ENCODE measurements at places on chromosomes 5 and 9.

DNA sequence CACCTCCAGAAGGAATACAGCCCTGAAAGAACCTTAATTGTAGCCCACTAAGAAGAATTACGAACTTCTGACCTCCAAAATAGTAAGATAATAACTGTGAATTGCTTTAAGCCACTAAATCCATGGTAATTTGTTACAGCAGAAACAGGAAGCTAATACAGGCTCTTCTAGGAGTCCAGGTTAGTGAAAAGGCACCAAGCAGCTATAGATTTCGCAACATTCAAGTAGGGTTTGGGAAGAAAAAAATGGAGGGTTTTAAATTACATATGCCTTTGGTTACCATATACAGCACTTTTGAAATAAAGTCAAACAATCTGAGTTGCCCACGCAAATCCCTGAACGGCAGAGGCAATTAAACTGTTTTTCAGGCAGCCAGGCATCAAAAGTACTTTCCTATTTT is 1.7 kb upstream of the ACTL7A start:
- peak; percentile 13 for DNase-seq

GRCh38 chr5:137700282-137700680 is 35.6 kb downstream of the KLHL3 start:
- DNase-seq = no peak

DNA sequence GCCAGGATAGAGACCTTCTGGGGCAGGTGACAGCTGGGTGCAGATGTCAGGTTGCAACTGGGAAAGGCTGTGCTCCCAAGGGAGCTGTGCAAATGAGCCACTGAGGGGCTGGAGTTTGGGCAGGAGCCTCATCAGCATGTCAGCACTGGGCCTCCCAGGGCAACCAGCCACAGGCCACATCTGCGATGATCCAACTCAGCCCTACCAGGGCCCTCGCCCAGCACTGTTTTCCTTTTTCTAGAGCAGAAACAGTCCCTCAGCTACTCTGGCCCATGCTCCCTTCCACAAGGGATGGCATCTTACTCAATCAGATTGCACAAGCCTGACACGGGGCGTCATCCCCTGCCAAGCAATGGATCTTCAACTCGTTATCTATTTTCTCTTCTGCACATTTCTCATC is 24.8 kb downstream of the NIPAL4 start:
- peak; percentile 26 for DNase-seq

DNA sequence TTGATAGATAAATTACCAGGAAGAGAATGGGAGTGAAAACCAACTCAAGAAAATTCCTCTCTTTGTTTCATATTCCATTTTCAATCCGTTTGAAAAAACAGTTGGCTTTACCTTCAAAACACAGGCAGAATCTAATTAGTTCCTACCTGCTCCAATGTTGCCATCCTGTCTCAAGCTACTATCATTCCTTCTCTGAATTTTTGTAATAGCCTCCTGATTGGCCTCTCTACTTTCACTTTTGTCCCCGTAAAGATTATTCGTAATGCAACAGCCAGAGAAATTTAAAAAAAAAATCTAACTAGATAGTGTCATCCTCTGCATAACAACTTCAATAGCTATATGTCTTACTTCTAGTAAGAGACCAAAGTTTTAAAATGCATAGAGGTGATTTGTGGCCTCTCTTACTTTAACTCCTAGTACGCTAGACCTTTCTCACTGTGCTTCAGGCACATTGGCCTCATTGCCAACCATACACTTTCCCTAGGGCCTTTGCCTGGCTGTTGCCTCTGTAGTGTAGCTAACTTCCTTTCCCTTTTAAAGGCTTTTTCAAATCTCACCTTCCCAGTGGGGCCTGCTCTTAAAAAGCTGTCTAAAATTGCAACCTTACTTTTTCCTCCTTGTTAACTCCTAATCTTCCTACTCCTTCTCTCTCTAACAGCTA is 311.3 kb upstream of the GRIN3A start:
- peak; percentile 82 for DNase-seq

DNA sequence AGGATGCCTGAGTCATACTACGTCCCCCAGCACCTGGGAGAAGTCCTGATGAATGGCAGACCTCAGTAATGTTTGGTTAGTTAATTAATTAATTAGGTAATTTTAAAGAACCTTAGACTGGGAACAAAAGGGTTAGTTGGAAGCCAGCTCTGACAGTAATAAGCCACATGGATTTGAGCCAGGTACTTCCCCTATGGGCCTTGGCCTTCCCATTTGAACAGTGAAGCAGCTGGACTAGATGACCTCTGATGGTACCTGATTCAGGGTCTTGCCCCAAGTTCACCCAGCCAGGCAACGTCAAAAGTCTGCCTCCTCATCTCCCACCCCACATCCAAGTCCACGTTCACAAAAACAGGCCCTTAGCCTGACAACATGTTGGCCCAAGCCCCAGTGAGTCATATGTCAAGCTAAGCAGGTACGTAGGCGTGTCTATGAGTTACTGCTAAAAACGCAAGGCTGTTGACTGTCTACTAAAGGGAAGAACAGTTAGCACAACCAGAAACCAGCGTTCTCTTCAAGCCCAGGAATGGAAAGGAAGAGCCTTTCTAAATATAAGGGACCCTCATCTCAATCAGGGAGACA is 303.2 kb downstream of the ACTL7B start:
- no peak for DNase-seq

DNA sequence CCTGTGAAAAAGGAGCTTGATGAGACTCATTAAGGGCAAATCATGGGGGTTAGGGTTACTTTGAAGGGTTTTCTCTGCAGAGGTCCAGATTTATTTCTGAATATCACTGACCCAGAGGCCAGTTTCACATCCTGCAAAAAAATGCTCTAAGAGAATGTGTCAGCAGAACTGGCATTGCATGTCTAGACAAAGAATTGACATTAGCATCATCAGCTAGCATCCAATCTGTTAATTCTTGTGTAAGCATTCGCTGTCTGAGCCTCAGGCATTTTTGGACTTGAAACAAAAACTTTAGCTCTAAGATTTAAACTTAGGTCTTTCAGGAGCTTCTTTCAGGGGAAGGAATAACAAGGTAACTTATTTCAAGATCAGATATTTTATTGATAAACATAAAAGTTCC is 187.9 kb upstream of the ELL2 start:
- no peak for DNase-seq

GRCh38 chr5:27810458-27810857 is 772.1 kb upstream of the CDH9 start:
- no peak for DNase-seq

- no peak for DNase-seq
Measured at GRCh38 chr9:86945728-86946200, 1.5 kb downstream of the GAS1 start.

GRCh38 chr5:37717613-37718431 is 122.0 kb downstream of the GDNF start:
- DNase-seq = no peak

GRCh38 chr9:29422438-29422837 is 1849.2 kb upstream of the C9orf72 start:
- peak; percentile 93 for DNase-seq

- no peak for DNase-seq
Measured at GRCh38 chr9:8604201-8604600, 804.6 kb upstream of the DMAC1 start.

DNA sequence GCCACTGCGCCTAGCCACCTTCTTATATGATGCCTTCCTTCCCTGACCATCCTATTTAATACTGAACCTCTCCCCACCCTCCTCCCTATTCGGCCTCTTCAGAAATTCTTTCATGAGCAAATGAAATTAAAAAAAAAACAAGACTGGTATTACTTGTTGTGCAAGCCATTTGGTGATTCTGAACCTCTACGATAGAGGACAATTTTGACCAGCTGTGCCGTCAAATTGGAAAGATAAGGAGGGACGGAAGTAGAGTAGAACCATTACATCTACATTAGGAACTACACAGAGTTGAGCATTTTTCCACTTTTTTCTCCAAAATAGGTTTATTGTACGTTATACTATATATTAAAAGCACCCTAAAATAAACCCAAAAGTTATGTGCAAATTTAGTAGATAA is 2.9 kb downstream of the DHX29 start:
- DNase-seq = peak; percentile 76

DNA sequence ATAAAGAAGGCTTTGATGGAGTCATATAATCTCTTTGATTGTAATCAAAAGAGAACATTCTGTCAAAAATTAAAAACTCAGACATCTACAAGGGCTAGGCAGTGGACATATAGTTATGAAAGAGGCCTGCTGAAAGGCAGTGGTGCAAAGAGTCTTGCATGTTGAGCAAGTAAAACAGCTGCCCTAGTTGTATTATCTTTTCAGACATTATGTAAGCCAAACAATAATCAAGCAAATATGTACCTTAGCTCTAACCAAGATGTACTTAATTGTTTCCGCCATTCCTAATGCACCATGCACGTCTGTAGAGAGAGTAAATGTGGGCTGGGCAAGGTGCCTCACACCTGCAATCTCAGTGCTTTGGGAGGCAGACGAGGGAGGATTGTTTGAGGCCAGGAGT is 14.3 kb downstream of the GAPT start:
- DNase-seq = no peak

DNA sequence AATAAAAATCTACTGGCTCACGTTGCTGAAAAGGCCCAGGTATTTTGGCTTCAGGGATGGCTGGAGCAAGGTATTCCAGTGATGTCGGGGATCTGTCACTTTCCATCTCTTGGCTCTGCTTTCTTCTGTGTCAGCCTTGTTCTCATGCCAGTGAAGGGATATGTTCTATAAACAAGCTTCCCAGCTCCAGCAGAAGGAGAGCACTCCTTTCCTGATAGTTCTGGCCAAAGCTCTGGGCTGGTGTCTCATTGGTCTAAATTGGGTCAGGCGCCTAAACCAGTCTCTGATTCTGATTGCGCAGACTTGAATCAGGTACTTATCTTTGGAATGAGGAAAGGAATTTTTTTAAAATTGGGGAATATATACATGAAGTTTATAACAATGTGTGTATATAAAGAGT is 5.1 kb downstream of the SNX30 start:
- no peak for DNase-seq

GRCh38 chr5:162852134-162852533 is 585.3 kb upstream of the CCNG1 start:
- no peak for DNase-seq

DNA sequence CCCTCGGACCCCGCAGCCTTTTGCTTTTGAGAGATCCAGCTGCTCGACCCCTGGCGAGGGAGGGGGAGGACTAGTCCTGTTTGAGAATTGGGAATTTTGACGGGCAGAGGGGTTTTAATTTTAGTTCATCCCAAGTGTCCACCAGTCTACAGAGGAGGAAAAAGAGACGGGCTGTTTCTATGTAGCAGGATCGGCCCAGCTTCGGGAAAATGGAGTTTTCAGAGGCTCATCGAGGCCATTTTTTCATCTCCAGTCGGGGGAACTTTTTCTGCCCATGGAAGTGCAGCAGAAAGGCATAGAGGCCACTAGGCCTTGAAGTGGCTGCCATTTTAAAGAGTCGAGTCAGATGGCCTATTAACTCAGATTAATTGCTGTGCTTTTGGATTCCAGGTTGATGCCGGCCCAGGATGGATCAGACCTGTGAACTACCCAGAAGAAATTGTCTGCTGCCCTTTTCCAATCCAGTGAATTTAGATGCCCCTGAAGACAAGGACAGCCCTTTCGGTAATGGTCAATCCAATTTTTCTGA is 1.2 kb downstream of the NSD1 start:
- peak; percentile 44 for DNase-seq

GRCh38 chr5:132055808-132056609 is 4.4 kb upstream of the IL3 start:
- DNase-seq = peak; percentile 72

DNA sequence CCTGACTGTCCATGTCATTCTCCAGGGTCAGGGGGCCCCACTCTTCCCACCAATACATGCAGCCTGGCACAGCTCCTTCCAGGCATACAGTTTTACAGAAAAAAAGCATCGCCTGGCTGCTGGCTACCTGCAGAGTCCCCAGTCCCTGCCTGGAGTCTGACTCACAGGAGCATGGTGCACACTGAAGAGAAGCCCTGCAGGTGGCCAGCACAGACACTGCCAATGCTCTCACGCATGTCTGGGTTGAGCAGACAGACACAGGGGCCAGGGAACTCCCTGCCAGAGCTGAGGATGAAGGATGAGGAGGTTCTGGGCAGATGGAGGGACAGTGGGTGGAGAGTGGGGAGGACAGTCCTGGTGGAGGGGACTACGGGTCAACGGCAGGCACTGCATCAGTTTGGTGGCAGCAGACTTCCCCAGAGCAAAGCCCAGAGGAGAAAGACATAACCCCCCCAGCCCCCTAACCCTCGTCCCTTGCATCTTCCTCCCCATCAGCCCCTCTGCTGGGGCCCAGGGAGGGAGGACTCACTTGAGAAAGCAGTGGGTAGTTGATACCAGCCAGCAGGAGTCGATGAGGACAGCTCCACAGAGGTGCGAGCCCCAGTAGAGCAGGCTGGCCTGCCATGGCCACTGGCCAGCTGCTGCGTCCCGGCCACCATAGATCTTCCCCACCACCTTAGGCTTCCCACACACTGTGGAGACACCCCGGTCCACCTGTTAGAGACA is 72.9 kb upstream of the SPTLC1 start:
- DNase-seq = no peak

DNA sequence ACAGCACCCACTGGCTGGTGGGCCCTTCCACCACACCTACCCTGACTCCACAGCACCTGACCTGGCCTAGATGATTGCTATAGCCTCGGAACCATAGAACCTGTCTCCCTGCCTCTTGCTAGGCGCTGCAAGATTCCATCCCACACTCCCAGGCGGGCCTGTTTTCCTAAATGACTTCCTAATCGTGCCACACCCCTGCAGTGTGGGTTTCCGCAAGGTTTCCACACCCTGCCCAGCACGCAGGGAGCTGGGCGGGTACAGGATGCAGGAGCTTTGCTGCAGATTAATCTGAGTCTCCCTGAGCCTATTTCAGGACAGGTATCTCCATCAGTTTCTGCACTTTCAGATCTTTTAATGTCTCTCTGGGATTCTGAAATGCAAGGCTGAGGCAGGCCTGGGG is 62.9 kb downstream of the SHB start:
- DNase-seq = no peak
